ENCODE measurements at places on chromosomes 1 and 21. TPM values are rescaled to one million over a fixed set of nuclear protein-coding genes. Genes with fewer than 3 reads are reported as not detected.

Gene NEK2
- total RNA-seq = 1.8 TPM

Gene F5
- 3.3 TPM for total RNA-seq

Gene INKA2
- 22.2 TPM for total RNA-seq

Gene MANEAL
- 2.2 TPM for total RNA-seq

Gene PAQR6
- 1.8 TPM for total RNA-seq

Gene RUSC1
- total RNA-seq = 27.6 TPM

Gene CHRNB2
- not detected for total RNA-seq

Gene LEMD1
- total RNA-seq = 3.5 TPM

Gene KMO
- 0.45 TPM for total RNA-seq
